Cardiac muscle cell (in vitro differentiated cells and primary cell): ENCODE measurements at places on chromosomes 16 and 17. TPM values are rescaled to one million over a fixed set of nuclear protein-coding genes. Genes with fewer than 3 reads are reported as not detected.

GRCh38 chr17:43021741-43022512, at the start of gene VAT1:
Gene VAT1 (minus strand): TSS chr17:43022385. CDS start chr17:43022322, 63 bp downstream.
- H3K27ac ChIP-seq, result peak within 1 kb of the TSS; percentile 85
- H3K4me3 ChIP-seq, result peak within 1 kb of the TSS; percentile 97
- peak; percentile 88 for DNase-seq
- no peaks in the 10 kb centered on the region for H3K27me3 ChIP-seq
- H3K4me1 ChIP-seq, result peaks cover 33% of the 10 kb centered on the region

DNA sequence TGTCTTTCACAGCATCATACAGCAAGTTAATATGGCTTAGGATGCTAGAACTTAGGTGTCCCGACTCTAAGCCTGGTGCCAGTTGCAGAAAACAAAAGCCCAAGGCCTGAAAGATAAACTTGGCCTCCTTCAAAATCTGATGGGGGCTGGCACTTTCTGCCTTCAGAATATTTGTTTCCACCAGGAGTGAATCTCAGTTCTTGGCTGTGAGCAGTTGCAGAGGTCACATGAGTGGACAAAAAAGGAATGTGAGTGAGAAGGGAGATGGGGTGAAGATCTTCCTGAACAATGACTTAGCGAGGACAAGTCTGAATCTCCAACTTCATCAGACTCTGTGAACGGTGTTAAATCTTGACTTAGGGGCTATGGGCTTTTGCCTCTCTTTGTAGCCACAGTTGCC, 46.6 kb downstream of the HOXB1 start:
- peaks cover 10% of the 10 kb centered on the region for H3K4me1 ChIP-seq
- H3K4me3 ChIP-seq, result no peak overlapping the region
- no peak for DNase-seq
- no peak overlapping the region for H3K27ac ChIP-seq

- no peaks in the 10 kb centered on the region for H3K36me3 ChIP-seq
- H3K4me1 ChIP-seq, result peaks cover 5% of the 10 kb centered on the region
- no peak for DNase-seq
- no peaks in the 10 kb centered on the region for H3K27me3 ChIP-seq
Observed at GRCh38 chr16:58656899-58657298, 27.3 kb upstream of the CNOT1 start.

- H3K27me3 ChIP-seq, result no peaks in the 10 kb centered on the region
- no peak for DNase-seq
- no peaks in the 10 kb centered on the region for H3K4me1 ChIP-seq
- no peak overlapping the region for H3K4me3 ChIP-seq
- H3K27ac ChIP-seq, result no peak overlapping the region
Observed at GRCh38 chr17:72501404-72502370, 380.9 kb downstream of the SOX9 start.

DNA sequence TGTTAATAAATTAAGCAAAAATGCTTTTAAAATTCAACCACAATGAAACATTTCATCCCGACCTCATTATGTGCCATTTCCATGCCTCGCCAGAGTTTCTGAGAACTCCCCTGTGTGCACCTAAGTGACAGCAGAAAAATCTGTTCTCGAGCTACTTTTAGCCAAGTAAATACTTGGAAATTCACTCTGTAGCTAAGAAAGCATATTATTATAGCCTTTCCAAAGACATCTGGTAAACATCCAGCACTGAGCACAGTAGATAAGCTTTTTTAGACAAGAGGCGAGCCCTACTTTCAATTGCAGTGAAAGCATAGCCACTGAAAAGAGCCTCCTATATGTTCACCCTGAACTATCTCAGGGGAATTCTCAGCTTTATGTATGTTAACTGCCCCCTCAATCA, 242.8 kb upstream of the PSMD7 start:
- no peaks in the 10 kb centered on the region for H3K36me3 ChIP-seq
- peak overlapping the region; percentile 8 for H3K27ac ChIP-seq
- no peaks in the 10 kb centered on the region for H3K27me3 ChIP-seq

MT1M gene
- not detected in 2 replicates for total RNA-seq

TRPV3 gene
- 1.8 and 2.0 TPM in 2 replicates for total RNA-seq

KRTAP4-5 gene
- not detected in 2 replicates for total RNA-seq

CIITA gene
- 0.06 TPM in 1 of 2 replicates, not detected in the other for total RNA-seq
